Activated gamma-delta T cell treated with anti-CD3 and anti-CD28 coated beads, Interleukin-2, amount 50 U/mL, for 16 hours (primary cell): ENCODE measurements at places on chromosomes 5 and 9.

GRCh38 chr5:54601411-54602230, 84.1 kb downstream of the SNX18 start:
- no peak for DNase-seq

- no peak for DNase-seq
These were observed 48.6 kb upstream of the ZBTB43 start for GRCh38 chr9:126756238-126756637.

- DNase-seq = no peak
These were observed 552.2 kb downstream of the ZNF608 start for GRCh38 chr5:124194282-124194681.

DNA sequence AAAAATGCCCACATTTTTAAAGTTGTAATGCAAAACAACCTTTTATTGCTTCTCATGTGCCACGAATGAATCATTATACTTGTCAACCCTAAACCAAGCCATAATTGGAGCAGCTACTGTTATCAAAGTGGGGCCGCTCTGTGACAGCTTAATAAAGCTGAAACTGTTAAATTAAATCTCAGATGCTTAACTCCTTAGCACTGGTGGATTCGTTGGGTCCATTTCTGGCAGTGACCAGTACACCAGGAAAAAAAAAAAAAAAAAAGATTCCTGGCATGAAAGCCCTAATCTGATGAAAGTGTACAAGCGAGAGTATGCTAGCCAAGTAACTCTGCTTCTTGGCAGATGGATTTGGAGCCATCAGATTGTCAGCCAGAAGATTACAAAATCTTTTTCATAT, 164.8 kb downstream of the ZSWIM6 start:
- no peak for DNase-seq

DNA sequence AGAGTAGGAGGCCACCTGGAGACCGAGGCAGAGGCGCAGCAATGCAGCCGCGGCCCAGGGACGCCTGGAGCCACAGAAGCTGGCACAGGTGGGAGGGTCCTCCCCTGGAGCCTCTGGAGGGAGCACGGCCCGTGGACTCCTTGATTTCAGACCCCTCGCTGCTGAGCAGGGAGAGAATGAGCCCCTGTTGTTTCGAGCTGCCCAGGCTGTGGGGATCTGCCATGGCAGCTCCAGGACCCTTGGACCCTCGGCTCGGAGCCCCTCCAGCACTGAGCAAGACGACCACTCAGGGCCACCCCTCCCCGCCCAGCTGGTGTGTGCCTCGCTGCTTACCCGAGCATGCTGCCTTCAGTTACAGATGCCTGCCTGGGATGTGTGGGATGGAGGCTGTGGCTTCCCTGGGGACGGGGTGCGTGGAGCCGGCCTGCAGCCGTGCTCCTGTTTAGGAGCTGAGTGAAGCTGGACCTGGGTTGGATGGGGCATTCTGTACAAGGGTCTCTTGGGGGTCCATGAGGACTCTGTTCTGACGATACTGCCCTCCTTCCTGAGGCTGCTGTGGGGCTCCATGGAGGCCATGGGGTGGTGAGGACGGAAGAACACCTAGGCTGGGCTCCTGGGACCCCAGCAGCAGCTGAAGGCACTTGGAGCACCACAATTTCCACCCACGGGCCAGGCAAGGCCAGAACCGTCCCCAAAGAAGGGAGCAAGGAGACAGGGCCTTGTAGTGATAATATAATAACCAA, 115.1 kb upstream of the LPCAT1 start:
- DNase-seq = no peak

GRCh38 chr9:123138163-123138562, 104.7 kb downstream of the GPR21 start:
- no peak for DNase-seq

DNA sequence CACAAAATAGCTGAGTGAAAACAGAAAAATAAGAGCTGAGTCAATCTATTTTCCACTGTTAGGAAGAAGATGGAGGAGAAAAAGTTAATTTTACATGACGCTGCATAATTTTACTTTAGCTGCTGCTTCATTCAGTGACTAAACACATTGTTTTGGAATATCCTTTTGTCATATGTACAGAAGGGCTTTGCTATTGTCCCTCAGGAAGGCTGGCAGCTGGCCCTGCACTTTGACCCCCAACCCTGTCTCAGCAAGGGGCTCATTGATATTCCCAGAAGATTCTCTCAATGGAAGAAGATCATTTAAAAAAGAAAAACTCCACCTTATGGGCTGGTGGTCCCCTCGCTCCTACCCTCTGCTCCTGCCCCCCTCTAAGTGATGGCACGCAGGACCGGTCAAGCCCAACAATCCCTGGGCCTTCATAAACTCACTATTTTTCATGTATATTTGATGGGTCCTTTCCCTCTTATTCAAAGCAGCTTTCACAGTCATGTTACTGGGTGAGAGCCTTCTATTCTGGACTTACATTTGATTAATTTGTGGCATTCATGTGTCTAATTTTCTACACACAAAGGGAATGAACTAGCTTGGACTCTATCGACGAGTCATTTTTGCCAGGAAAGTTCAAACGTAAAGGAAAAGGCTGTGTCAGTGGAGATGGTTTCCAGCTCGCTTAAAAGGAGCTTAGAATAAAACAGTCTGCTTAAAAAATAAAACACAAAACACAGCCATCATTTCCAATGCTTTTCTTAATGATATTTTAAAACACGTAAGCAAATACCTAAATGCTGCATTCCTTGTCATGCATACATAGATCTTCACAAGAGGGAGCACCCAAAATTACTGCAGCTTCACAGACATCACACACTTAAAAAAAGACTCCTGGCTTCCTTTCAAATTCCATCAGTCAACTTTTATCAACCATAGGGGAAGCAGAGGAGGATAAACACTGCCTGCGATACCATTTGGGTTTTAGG, 104.7 kb downstream of the EFNA5 start:
- no peak for DNase-seq

GRCh38 chr5:179866241-179867078, 7.8 kb upstream of the MRNIP start:
- DNase-seq = no peak

- DNase-seq = no peak
These were observed 3.0 kb downstream of the CLPTM1L start for GRCh38 chr5:1341863-1342262.

DNA sequence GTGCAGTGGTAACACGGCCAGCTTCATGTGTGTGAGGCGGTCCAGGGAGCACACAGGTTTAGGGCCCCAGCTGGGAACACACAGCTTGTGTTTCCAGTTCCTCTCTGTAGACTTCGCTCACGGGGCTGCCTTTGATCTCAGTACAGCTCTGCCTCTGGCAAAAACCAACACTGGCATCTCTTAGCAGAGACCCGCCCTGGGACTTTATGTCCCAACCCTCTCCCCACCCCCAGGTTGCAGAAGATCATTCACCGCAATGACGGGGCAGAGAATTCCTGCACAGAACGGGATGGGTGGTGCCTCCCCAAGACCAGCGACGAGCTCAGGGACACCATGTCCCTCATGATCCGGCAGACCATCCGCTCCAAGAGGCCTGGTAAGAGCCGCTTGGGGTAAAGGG, 5.2 kb upstream of the CEL start:
- DNase-seq = no peak

- DNase-seq = no peak
These were observed 73.8 kb downstream of the MAPKAP1 start for GRCh38 chr9:125633116-125633745.

GRCh38 chr9:134855900-134856377, 24.7 kb upstream of the FCN2 start:
- DNase-seq = no peak

GRCh38 chr9:126226991-126227936, 99.4 kb upstream of the MVB12B start:
- DNase-seq = no peak

- no peak for DNase-seq
These were observed 225.2 kb downstream of the FSTL4 start for GRCh38 chr5:133387091-133387490.

- DNase-seq = no peak
These were observed 52.6 kb upstream of the TNFAIP8 start for GRCh38 chr5:119302916-119303897.
